Ecto neural progenitor cell (in vitro differentiated cells): ENCODE measurements at places on chromosomes 7 and 10.

- no peak for DNase-seq
Observed at GRCh38 chr10:51109801-51110533, 35.7 kb downstream of the PRKG1 start.

- no peak for DNase-seq
Observed at GRCh38 chr7:79320741-79321473, 132.6 kb downstream of the MAGI2 start.

DNA sequence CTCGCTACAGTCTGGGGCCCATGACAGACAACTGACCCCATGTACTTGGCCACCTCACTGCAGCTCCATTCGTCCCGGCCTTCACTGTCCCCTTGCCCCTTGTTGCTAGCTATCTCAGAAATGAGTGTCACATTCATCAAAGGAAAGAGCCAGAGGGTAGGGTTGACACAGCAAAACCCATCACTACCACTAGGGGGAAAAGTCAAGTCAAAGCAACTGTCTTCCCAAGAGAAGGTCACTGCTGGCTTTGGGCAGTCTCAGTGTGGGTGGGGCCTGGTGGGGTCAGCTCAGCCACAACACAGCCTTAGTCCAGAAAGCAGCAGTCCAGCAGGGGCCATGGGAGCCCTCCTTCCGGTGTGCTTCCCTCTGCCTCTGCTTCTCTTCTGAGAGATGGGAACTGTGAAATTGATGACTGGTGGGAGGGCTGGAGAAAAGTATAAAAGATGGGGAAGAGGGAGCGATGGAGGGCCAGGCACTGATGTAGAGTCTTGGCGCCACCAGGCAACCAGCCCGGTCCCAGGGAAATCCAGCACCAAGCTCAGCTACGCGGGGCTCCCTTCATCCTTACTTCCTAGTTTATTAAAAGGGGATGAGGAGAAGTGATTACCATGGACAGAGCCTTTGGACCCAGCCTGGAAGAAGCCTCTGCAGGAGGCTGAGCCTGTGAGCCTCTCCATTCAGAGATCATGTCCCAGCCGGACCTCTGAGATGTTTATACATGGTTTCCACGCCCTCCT is 58.0 kb downstream of the PLXNA4 start:
- DNase-seq = peak; percentile 55

DNA sequence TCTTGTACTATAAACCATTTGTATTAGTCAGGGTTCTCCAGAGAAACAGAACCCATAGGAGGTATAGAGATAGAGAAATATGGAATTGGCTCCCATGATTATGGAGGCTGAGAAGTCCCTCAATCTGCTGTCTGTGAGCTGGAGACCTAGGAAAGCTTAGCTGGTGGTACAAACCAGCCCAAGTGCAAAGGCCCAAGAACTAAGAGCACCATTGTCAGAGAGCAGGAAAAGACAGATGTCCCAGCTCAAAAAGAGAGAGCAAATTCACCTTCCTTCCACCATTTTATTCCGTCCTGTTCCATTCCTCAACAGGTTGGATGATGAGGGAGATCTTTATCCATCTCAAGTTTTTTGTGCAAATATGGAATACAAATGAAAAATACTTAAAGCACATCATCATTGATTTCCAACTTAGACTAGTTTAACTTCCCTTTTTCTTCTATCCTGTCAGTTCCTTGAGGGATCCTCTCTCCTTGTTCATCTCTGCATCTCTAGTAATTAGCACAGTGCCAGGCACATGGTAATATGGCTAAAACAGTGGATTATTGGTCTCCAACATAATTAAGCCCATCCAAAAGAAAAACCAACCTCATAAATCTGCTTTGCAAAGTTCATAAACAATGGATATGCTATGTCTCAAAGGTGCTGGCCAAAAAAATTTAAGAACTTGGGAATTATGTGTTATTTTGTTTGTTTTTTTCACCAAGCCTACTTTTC is 83.1 kb upstream of the PIK3CG start:
- no peak for DNase-seq

- no peak for DNase-seq
Observed at GRCh38 chr7:105216786-105217185, 171.9 kb downstream of the SRPK2 start.

DNA sequence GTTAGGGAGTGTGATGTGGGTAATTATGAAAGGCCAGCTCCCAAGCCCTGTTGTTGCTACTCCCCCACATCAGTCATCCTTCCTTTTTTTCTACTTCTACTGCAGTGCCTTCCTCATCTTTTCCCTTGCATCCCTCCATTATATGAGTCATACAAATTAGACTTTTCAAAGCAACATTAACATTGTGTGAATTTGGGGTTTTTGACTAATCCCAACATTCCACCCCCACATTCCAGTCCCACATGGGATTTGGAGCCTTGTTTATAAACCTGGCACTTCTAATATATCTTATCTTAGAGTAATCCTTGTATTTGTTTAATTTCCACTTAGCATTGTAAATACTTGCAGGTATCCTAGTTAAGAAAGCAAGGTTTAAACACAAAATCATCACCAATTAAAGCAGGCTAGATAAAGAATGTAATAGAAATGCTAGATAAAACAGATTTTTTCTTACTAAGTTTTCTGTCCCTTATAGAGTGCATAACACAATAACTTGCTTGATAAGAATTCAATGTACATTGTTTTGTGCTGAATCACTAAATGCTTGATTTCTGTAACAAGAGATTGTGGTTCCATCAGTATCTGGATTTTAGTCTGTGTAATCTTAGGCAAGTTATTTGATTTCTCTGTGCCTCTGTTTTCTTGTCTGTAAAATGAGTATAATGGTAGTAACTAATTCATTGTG is 165.8 kb downstream of the CFTR start:
- no peak for DNase-seq
